ENCODE measurements at places on chromosomes 2 and 18.

DNA sequence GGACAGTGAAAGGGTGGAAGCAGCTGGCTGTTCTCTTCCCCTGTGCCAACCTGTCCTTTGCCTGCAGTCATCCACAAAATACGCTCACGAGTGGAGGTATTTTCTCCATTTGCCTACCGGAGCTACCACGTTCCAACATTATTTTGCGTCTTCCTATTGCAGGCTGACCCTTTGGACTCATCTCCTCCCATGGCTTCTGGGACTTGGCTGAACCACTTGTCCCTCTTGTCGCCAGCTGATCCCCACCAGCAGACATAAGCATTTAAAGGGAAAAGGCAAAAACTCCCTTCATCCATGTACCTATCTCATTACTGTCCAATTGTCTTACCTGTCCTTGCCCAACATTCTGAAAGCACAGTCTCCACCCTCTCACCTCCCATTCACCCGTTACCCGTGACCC is 13.0 kb downstream of the C2orf74 start:
- no peak for DNase-seq

GRCh38 chr18:67218556-67218955 is 298.0 kb downstream of the DSEL start:
- DNase-seq = no peak

GRCh38 chr2:28413152-28413898 is 20.7 kb downstream of the FOSL2 start:
- DNase-seq = no peak

- DNase-seq = no peak
These were observed 1.3 kb upstream of the CYP26B1 start for GRCh38 chr2:72148837-72149555.

GRCh38 chr2:96409081-96409819 is 73.7 kb downstream of the NCAPH start:
- DNase-seq = no peak

- peak; percentile 5 for DNase-seq
These were observed 445 bp downstream of the C1GALT1C1L start for GRCh38 chr2:43675646-43676321.

- DNase-seq = no peak
These were observed 346.3 kb downstream of the CELF4 start for GRCh38 chr18:37219257-37219656.

DNA sequence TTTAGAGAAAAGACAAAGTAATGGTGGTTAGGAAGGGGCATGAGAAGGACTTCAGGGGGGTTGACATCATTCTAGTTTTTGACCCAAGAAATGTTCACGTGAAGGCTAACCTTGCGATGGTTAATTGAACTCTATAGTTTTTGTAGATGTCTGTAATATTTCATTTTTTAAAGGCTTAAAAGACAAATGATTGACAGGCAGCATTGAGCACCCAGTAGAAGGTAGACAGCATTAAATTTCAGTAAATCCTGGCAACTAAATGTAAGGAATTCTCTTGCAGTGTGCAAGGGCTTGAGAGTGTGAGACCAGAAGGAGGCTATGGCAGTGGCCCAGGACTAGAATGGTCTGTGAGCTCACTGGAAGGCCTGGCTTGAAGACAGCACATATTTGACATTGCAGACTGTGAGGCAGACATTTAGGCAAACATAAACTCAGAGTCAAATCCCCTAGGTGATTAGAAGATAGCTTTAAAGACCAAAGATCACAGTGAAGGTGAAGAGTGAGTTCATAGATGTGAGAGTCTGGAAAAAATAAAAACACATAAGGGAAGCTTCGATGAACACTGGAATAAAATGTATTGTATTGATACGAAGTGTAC is 100.1 kb upstream of the MAP4K4 start:
- no peak for DNase-seq

- DNase-seq = no peak
These were observed 365.6 kb upstream of the UBE2E3 start for GRCh38 chr2:180614776-180615175.

DNA sequence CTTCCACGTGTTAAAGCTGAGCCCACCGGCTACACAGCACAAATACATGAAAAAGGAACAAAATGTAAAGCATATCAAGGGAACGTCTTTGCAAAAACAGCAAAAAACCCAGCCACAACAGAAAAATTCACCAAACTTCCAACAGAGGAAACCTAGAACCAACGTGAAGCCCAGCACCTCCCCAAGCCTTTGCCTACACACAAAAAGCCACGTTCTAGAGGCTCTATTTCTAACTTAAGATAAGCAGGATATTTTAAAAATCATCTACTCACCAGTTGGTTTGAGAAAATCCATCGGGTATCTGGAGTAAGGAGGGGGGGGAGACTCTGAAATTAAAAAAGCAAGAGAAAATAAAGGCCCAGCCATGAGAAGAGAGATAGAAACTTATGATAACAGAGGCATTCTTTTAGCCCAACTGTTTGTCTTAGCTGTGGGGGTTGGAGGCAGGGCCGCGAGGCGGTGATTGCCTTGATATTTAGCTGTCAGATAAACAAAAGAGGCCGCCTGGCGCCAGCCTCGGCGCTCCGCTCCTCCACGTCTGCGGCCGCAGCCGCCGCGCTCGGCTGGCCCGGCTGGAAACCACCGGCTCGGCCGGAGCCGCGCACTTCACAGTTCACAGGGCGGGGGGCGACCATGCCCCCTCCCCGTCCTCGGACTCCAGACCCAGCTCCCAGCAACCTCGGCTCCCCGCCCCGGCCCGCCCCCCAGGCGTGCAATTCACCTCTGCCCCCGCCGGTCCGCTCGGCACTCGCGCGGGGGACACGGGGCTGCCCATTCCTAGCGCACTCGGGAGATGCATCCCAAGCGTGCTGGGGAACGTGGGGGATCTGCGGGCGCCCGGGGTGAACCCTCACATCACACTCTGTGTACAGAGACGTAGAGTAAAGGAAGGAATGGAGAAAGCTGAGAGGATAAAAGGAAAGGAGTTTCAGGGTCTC is 2.4 kb downstream of the SMAD7 start:
- DNase-seq = peak; percentile 79

Measured in globus pallidus (tissue), 1 donor.